Stimulated activated CD4-positive, alpha-beta T cell treated with anti-CD3 and anti-CD28 coated beads, Interleukin-4, amount 100 ng/mL, for 4 hours (primary cell): ENCODE measurements at places on chromosomes 1 and 21.

DNA sequence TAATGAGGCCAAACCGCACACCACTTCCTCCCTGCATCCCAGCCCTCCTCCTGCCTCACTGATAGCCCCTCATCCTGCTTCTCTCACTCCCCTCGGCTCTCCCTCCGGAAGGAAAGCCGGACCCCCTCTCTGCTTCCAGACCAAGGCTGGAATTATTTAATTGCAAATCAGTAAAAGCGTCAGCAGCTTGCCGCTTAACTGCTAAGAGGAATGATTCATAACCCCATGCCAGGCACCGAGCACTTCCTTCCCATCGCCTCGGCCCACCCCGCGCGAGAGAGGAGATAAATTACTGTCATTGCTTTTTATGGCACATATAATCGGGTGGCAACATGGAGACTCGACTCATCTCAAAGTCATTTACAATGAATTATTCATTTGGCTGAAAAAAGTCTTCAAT lies 77.3 kb downstream of the UBIAD1 start:
- DNase-seq = no peak

GRCh38 chr1:160032165-160032820 lies 503 bp upstream of the PIGM start:
- no peak for DNase-seq

- no peak for DNase-seq
These were observed 181.4 kb upstream of the KIAA0040 start for GRCh38 chr1:175373786-175374623.

- no peak for DNase-seq
These were observed 68.9 kb downstream of the CDC7 start for GRCh38 chr1:91569411-91570119.

- DNase-seq = no peak
These were observed 65.8 kb upstream of the KRTAP11-1 start for GRCh38 chr21:30947141-30947540.

- DNase-seq = no peak
These were observed 23.4 kb upstream of the MEF2D start for GRCh38 chr1:156523801-156524480.

- DNase-seq = no peak
These were observed 68.8 kb upstream of the ST6GALNAC3 start for GRCh38 chr1:76005765-76006164.

GRCh38 chr1:158246650-158247049 lies 7.6 kb upstream of the CD1A start:
- DNase-seq = no peak

- no peak for DNase-seq
These were observed 15.2 kb downstream of the HENMT1 start for GRCh38 chr1:108645564-108646184.

DNA sequence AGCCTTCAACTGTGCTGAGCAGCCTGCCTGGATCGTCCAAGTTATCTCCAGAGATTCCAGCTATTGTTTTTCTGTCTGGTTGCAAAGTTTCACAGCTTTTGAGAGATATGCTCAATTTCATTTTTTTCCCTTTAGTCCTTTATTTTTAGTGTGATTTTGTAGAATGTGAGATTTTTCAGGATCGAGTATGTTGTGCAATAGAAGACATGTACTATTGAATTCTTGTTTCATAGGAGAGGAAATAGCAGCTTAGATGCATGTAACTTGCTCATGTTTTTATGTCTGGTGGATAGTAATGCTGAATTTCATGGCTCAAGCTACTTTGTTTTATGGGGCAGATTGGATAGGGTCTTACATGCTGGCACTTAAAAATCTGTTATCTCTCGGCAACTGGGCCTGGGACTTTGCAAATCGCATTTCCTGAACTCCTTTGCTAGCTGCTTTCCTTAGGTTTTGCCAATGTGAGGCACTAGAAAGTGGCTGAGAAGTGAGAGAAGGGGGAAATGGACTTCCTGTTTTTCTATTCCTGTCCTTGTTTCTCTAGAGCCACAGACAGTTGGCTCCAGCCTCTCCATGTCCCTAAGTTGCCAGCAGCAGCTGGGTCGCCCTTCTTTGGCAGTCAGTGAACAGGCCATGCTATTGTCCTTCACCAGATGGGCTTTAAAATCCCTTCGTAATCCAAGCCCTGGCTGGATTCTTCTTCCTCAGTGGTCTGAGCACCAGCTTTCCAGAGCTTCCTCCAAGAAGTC lies 101.4 kb upstream of the PDE4B start:
- DNase-seq = no peak
